Central memory CD8-positive, alpha-beta T cell (primary cell): ENCODE measurements at places on chromosomes 16 and 17.

DNA sequence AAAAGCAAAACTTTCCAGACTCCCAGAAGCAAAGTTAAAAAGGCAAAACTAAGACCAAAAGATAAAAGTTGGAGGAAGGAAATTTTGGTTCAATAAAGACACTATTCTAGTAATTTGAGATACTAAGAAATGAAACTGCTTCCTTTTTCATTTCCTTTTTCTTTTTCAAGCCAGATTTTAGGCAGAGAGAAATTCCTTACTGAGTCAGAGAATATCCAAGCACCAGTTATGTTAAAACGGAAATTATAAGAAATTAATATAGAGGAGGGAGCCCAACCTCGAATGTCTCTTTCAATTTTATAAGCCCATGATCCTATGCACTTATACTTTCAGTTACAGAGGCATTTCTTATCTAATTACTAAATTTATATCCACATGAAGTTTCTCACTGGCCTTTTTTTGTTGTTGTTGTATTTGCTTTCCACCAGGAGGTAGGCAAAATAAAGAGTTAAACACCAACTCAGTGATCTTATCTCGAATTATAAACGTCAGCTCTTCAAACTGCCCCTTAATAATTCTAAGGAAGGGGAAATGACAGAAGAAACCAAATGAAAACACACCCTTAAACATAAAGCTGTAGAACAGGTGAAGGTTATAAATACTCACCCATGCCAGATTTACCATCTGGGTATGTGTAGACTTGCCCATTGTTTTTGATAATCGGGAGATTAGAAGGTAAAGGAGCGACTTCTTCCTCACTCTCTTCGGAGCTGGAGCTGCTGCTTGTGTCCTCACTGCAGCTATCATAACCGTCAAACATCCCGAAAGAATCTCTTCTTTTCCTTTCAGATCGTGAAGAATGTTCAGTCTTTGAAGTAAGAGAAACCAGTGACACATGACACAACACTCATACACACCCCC lies 35.2 kb downstream of the MBTD1 start:
- no peaks in the 10 kb centered on the region for H3K27me3 ChIP-seq
- H3K4me3 ChIP-seq: no peak overlapping the region
- H3K4me1 ChIP-seq: peaks cover 25% of the 10 kb centered on the region
- peaks cover 31% of the 10 kb centered on the region for H3K36me3 ChIP-seq
- peak overlapping the region; percentile 11 for H3K27ac ChIP-seq

GRCh38 chr17:57638284-57638683 lies 106.8 kb downstream of the CCDC182 start:
- peaks cover 20% of the 10 kb centered on the region for H3K4me1 ChIP-seq
- H3K4me3 ChIP-seq: no peak overlapping the region
- DNase-seq: no peak

DNA sequence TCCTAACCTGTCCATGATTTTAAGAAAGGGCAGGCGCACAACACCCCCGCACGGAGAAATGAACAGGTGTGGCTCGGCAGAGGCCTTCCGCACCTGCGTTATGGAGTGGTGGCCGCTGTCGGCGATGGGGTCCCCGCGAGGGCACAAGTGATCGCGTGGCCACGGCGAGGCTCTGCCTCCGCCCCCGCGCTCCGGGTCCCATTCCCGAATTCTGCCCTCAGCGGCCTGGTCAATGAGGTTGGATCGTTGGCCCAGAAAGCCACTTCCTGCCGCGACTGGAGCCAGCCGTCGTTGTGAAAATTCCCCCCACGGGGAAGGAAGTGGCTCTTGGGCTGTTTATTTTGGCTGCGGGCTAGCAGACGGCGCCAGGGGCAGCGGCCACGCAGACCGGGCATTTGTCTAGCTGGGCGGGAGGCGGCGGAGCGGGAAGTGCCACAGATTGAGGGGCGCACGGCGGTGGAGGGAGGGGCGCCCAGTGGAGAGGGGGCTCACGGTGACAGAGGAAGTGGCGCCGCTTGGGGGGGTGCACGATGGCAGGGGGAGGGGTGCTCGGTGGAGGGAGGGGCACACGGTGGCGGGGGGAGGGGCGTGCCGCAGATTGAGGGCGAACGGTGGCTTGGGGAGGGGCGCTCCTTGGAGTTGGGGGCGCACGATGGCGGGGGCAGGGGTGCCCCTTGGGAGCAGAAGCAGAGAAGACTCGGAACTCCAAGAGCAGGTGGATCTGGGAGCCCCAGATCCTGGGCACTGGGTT lies 25.0 kb downstream of the MRC2 start:
- peak overlapping the region; percentile 20 for H3K27ac ChIP-seq
- DNase-seq: no peak
- H3K4me3 ChIP-seq: peak overlapping the region; percentile 83
- peaks cover 45% of the 10 kb centered on the region for H3K27me3 ChIP-seq
- peaks cover 22% of the 10 kb centered on the region for H3K4me1 ChIP-seq

DNA sequence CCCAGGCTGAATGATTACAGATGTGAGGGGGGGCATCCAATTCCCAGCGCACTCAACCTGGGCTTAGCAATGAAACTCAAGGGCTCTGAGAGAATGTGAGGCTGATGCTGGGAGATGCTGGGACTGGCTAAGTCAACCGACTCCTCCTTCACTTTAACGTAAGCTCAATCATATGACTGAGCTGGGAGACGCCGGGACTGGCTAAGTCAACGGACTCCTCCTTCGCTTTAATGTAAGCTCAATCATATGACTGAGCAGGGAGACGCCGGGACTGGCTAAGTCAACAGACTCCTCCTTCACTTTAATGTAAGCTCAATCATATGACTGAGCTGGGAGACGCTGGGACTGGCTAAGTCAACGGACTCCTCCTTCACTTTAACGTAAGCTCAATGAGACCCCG lies 179.4 kb downstream of the VPS53 start:
- peaks cover 5% of the 10 kb centered on the region for H3K4me1 ChIP-seq
- DNase-seq: no peak
- no peaks in the 10 kb centered on the region for H3K27me3 ChIP-seq
- H3K27ac ChIP-seq: no peak overlapping the region
